Right renal cortex interstitium (tissue), 3 donors: ENCODE measurements at places on chromosomes 13 and 19. TPM values are rescaled to one million over a fixed set of nuclear protein-coding genes. Genes with fewer than 3 reads are reported as not detected.
A peak's percentile ranks its signal among the peaks of the same experiment; 100 is the strongest.

Gene CEACAM3
- not detected for polyA plus RNA-seq

Gene MAST1
- 0.99 TPM for polyA plus RNA-seq

Gene SPRYD7
- polyA plus RNA-seq: 11.0 TPM

Gene SYNGR4
- polyA plus RNA-seq: 0.40 TPM

Gene CAPN12
- polyA plus RNA-seq: 4.2 TPM

Gene KLK1
- polyA plus RNA-seq: 1.7 TPM

Gene CRLF1
- 2.7 TPM for polyA plus RNA-seq

Gene CALR3
- not detected for polyA plus RNA-seq

DNA sequence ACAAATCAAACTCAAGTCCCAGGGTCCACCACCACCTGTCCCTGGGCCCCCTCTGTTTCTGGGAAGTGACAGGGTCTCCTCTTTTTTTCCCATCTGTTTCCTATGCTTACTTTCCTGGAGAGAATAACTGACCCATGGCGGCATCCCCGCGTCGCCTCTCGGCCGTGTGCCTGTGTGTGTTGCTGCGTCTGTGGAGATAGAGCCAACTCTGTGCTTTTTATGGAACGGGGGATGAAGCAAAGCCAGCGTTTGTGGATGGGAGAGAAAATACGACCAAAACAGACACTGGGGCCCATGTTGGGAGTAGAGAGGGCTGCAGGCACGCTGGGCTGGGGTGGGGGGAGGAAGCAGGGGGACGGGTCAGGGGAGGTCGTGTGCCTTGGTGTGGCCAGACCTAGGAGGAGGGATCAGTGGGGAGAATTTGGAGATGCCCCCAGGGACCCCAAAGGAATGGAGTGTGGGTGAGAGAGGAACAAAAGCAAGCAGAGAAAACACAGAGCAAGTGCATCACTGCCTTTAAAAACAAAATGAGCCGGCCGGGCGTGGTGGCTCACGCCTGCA lies 16.6 kb downstream of the PLK5 start:
- no peak for DNase-seq

GRCh38 chr13:93413972-93414717 lies 187.5 kb downstream of the GPC6 start:
- DNase-seq: no peak

DNA sequence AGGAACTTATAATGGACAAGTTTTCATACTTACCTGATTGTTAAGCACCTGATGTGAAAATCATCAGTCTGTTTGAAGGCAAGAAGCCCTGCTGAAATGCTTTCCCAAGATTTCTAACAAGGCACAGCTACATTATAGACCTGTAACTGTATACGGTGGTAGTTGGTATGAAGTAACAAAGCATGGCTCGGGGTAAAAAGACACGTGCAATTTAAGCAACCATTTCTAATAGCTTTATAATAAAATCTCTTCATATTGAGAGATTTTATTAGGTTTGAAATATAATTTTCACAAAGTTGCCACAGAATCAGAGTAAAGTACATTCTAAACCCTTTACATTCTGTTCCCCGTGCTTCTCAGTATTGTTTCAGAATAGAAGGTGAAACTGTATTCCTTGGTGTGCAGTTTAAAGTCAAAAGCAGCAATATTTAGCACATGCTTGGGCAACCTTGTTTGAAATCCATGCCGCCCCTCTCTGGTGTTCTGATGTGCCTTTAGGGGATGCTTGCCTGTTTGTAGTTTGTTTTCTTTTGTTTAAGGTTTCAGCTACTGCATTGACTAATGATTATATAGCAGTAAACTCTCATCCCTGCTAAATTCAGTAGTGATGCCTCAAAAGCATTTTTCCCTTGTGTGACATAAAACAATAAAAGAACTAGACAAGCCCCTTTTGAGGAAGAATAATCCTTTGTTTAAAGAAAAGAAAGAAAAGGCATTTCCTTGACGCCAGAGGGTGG lies 125.2 kb upstream of the OBI1 start:
- no peak for DNase-seq

DNA sequence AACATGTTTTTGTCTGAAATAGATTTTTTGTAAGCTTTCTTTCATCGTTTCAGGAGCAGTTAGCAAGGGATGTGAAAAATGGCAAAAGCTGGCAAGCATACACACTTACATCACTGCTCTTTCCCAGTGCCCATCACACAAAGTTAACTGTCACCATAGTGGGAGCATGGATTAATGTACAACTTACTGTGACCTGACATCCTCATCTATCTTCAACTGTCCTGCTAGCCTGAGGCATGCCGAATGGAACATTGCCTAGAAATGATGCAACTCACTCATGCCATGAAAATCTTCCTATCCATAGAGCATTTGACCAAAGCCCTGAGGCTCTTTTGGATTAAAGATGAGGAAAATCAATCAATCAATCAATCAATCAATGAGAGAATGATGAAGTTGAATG lies 491.7 kb upstream of the SLC10A2 start:
- DNase-seq: no peak

DNA sequence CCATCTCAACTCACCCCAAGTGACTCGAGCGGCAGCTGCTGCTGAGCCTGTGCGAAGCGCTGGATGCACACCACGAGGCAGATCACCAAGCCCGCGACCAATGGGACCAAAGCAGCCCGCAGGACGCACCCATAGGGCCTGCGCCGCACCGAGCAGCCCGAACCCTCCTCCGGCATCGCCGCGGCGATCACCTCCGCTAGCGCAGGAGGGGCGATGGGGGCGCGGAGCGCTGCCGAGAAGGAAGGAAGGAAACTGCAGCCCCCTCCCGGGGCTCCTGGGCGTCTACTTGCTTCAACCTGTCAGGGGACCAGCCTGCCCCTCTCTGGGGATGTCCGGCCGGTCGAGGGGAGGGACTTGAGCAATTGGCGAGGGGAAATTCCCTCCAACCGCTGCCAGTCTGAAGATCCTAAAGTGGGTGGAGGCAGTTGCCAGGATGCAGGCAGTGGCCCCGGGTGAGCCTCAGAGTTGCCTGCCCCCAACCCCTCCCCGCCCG lies at the start of gene CD70:
Gene CD70, minus strand, starts transcription at position 324 of the 493 bp plus-strand sequence. Its CDS starts 148 bp downstream, at position 176.
- DNase-seq: no peak

GRCh38 chr13:29573190-29573589 lies 22.3 kb downstream of the SLC7A1 start:
- DNase-seq: no peak

DNA sequence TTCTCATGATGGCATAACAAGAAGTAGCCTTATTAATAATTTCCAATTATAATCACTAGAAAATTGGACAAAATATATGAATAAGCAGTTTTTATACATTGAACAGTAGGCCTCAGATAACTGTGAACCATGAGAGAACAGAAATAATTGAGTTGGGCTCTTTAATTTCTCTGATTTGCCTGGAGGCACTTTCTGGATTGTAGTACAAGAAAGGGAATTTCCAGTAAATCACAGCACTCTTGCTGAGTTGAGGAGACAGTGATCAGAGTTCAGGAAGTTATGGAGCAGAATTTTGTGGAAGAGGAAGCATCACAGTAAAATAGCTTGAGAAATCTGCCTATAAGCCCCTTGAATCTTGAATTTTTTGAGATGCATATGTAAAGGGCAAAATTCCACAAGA lies 216.2 kb downstream of the MAB21L1 start:
- no peak for DNase-seq

DNA sequence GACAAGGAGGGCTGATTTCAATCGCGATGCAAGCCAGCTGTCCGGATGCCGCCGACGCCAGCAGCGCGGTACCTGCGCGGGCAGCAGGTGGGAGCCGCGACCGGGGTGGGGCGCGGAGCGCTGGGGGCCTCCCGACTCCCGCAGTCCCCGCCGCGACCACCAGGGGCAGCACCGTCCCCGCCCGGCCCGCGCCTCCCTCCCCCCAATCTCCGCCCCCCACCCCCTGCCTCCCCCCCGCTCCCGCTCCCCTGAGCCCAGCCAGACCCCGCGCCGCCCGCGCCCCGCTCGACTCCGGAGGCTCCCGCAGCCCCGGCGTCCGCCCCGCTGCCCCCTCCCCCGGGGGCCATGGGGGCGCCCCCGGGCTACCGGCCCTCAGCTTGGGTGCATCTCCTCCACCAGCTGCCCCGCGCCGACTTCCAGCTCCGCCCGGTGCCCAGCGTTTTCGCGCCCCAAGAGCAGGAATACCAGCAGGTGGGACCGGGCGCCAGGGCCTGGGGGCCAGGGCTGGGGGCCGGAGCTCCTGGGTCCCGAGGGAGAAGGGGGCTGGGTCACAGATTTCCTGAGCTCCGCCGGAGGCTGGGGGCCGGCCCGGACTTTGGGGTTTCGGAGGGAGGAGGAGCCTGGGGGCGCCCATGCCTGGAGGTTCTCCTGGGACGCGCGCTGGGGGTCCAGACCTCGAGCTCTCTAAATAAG lies at the start of gene TTYH1:
Gene TTYH1, plus strand, starts transcription at position 257 of the 693 bp plus-strand sequence. Its CDS starts 89 bp downstream, at position 346.
- DNase-seq: no peak

DNA sequence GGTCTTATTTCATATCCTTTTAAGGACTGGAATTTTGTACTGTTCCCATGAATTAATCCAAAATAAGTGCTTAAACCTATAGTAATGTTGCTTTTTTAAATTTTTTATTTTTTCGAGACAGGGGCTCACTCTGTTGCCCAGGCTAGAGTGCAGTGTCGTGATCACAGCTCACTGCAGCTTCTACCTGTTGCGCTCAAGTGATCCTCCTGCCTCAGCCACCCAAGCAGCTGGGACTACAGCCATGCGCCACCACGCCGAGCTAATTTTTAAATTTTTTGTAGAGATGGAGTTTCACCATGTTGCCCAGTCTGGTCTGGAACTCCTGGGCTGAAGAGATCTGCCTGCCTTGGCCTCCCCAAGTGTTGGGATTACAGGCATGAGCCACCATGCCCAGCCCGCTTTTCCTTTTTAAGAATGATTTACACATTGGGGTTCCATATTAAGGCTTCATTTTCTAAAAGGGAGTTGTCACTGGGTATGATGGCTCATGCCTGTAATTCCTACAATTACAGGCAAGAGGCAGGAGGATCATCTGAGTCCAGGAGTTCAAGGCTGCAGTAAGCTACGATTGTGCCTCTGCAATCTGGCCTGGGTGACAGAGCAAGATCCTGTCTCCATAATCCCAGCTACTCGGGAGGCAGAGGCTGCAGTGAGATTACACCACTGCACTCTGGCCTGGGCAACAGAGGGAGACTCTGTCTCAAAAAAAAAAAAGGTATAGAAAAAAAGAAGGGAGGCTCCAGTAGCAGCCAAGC lies 28.3 kb upstream of the AKT2 start:
- no peak for DNase-seq

GRCh38 chr13:77828799-77829198 lies 89.8 kb downstream of the EDNRB start:
- no peak for DNase-seq

- DNase-seq: no peak
Observed at GRCh38 chr13:25752957-25753551, 298.8 kb downstream of the SHISA2 start.

DNA sequence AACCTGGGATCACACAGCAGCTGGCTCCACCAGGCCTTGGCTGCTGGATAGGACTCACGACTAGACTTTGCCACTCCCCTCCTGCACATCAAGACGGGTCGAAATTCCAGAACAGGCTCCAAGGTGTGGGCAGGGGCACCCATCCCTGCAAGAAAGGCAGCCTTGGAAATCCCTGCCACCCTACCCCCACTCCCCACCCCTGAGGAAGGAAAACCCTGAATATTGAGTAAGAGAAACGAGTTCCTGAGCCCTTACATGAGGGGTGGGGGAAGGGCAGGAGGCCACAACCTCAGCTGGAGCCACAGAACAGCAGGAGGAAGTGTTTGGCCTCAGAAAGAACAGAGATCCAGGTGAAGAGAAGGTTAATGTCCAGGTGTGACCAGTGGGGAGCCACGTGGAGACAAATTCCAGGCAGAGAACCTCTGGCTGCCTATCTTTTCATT lies 20.1 kb downstream of the DEDD2 start:
- no peak for DNase-seq

GRCh38 chr19:58054901-58055874 lies 3.9 kb upstream of the ZNF135 start:
- DNase-seq: peak; percentile 58

DNA sequence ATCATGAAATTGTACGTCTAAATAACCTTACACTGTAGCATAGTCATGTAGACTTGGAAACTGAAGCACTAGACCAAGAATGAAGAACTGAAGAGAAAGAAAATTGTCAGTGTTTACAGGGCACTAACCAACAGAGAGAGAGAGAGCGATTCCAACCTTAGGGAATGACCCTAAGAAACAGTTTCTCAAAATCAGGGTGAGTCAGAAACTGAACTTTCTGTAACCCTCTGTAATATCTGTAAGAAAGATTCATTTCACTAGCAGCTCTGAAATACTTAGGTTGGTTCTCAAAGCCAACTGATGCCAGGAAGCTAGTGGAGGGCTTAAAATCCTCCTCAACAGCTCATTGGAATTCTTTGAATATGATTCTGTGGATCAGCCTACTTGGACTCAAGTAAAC lies 936.9 kb downstream of the EFNB2 start:
- DNase-seq: no peak

GRCh38 chr19:33152176-33152575 lies 20.3 kb downstream of the WDR88 start:
- DNase-seq: no peak

- DNase-seq: no peak
Observed at GRCh38 chr19:38917921-38918491, 6.0 kb upstream of the CCER2 start.

DNA sequence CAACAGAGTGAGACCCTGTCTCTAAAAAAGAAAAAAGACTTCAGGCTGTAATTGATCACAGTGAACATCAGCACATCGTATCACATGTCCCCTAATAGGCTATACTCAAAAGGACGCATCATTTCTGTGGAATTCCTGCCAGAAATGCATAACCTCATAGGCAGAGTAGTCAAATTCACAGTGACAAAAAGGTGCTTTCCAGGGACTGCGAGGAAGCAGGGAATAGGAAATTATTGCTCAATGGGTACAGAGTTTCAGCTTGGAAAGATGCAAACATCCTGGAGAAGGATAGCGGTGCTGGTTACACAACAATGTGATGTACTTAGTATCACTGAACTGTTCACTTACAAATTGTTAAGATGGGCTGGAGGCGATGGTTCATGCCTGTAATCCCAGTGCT lies 41.1 kb upstream of the MRI1 start:
- no peak for DNase-seq

GRCh38 chr19:45641274-45642105 lies 2.3 kb upstream of the EML2 start:
- no peak for DNase-seq

DNA sequence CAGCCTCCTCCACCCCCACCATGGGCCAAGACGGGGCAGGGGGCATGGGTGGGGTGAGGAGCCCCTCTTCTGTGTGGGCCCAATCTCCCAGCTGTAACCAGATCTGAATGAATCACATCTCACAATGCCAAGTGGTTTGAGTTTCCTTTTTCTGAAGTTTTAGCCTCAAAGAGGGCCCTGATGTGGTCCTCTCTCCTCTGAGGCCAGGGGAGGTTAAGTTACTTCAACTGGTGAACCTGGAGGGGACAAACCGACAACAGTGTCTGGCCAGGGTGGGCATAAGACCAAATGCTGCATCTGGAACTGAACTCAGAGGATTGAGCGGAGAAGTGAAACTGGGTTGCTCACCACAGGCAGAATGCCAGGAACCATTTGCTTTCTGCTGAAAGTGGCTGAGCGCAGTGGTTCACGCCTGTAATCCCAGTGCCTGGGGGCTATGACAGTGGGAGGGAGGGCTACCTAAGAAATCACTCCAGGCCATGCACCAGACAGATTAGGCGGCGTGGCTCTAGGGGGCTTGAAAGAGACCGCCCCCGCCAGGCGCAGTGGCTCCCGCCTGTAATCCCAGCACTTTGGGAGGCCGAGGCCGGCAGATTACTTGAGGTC lies 15.4 kb upstream of the IRGC start:
- DNase-seq: no peak

GRCh38 chr19:52188822-52189734 lies 774 bp upstream of the PPP2R1A start:
- DNase-seq: no peak
